ENCODE measurements at places on chromosomes 2 and 18.

GRCh38 chr18:27808683-27809082, 368.2 kb downstream of the CDH2 start:
- ATAC-seq = no peak

DNA sequence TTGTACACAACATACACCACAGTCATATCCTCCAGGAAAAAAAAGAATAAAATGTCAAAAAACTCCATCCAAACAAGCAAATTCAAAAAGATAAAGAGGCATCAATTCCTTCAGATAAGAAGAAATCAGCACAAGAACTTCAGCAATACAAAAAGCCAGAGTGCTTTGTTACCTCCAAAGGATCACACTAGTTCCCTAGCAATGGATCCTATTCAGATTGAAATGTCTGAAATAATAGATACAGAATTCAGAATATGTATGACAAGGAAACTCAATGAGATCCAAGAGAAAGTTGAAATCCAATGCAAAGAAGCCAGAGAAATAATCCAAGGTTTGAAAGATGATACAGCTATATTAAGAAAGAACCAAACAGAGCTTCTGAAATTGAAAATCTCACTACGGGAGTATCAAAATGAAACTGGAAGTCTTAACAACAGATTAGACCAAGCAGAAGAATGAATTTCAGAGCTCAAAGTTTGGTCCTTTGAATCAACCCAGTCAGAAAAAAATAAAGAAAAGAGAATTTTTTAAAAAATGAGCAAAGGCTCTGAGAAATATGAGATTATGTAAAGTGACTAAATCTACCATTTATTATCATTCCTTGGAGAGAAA, 80.6 kb downstream of the TRABD2A start:
- ATAC-seq = no peak

DNA sequence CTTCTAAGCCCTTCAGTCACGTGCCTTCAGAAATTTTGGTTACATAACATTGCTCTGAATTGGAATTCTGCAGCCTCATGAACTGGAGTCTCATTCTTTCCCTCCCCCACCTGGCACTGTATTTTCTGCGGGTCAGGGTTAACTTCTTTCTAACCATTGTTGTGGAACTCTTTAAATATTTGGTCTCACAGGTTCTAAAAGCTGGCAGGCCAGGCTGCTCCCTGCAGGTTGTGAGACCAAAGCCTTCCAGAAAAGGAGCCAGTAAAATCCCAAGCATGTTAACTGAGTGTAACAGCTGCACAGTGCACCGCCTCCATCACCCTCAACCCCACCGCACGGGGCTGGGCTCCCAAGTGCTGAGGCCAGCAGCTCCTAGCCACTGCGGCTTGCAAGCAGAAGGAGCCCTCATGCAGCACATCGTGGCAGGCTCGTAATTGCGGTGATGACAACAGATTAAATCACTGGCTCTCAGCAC, 174.1 kb upstream of the ALPP start:
- no peak for ATAC-seq

DNA sequence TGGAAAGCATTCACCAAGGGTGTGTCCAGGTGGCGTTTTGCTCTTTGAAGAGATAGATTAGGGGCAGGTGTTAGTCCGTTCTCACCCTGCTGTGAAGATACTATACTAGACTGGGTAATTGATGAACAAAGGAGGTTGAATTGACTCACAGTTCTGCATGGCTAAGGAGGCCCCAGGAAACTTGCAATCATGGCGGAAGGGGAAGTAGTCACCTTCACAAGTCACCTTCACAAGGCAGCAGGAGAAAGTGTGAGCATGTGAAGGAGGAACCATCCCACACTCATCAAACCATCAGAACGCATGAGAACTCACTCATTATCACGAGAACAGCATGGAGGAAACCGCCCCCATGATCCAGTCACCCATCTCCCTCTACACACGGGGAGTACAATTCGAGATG, 135.7 kb upstream of the NFATC1 start:
- no peak for ATAC-seq

- ATAC-seq = no peak
These were observed 1859.7 kb upstream of the CELF4 start for GRCh38 chr18:39425172-39425850.

Measured in motor neuron (in vitro differentiated cells).